ENCODE measurements at places on chromosomes 3 and 15.

GRCh38 chr3:127483902-127484591 is 106.5 kb downstream of the TPRA1 start:
- DNase-seq = no peak

GRCh38 chr15:60605879-60606307 is 127.0 kb upstream of the ICE2 start:
- DNase-seq = no peak

DNA sequence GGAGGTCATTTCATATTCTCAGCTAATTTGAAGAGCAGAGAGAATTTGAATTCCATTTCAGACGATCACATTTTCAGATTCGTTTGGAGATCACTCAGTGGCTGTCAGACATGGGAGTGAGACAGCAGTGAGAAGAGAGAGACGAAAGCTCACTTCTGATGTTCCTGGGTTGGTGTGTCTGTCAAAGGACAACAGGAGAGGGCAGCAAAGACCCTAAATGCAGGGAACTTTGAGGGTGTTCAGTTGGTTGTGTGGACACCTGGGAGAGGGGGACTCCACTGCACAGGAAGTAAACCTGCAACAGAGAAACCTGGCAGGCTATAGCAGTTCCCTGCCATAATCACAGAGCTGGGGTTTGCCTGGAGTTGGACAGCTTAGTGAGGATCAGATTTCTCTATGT is 675.1 kb downstream of the SQOR start:
- DNase-seq = no peak

- no peak for DNase-seq
Observed at GRCh38 chr3:169152319-169152718, 511.2 kb downstream of the MECOM start.

DNA sequence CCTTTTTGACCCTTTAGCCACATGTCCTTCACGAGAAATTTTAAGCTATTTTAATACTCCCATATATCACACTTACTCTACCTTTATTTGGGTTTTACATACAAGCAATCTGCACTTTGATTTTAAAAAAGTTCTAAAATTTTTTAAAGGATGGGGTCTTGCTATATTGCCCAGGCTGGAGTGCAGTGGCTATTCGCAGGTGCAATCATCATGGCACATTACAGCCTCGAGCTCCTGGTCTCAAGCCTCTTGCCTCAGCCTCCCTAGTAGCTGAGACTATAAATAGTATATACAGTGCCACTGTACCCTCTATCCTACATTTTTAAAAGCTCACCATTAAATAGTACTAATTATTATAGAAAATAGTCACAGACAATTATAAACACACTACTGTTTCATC is 29.9 kb downstream of the NIT2 start:
- DNase-seq = no peak

DNA sequence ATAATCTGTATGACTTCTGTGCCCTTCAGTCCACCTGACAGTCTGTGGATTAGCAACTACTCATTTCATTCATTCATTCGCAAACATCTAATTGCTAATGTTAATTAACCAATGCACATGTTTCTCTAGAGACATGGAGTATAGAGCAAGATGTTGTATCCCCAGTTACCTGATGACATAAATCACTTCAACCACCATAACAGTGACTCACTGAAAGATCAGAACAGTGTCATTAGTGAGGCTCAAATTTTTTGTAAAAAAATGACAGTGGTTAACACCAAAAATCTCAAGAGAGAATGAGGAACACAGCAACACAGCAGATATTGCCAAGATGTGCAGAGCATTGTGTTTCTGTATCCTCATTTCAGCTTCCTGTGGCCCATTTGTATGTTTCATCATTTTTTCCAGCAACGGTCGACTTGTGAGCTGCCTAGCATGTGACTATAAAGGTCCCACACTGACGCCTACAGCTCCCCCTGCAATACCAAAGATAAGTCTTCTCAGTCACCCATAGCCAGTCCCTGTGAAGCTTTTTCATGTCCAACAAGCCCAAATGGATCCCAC is 3.7 kb upstream of the PLD1 start:
- DNase-seq = no peak

DNA sequence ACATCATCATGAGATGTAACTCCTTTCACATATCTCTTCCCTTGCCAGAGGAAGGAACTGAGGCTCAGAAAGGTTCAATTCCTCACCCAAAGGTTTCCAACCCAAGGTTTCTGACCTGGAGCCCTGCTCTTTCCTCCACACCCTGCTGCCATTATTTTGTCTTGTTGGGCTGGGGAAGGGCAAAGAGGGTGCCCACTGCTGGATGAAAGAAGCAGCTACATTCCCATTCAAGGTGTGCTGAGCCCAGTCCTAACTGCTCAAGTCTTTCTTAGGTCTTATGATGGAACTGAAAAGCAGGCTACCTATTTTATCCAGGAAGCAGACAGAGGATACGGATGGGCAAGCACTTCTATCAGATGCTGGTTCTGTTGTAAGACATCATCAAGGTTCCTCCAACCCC is 258.0 kb upstream of the CTDSPL start:
- DNase-seq = no peak

DNA sequence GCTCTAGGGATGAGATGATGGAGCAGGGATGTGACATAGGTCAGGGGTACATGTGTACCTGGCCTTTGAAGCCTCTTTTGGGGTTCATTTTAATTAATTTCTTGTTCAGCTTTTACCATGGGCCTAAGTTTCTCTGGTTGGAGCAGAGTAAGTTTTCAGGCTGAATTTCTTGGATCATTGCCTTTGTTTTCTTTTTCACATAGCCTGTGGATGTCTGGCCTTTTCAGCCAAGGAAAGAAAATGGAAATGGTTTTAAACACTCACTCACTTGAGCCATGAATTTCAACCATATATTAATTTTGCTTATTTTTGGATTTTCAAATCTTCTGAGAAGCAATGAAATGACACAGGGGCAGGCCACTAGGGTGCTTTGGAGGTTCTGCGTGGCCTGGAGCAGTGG is 30.2 kb downstream of the CACNA1D start:
- no peak for DNase-seq

DNA sequence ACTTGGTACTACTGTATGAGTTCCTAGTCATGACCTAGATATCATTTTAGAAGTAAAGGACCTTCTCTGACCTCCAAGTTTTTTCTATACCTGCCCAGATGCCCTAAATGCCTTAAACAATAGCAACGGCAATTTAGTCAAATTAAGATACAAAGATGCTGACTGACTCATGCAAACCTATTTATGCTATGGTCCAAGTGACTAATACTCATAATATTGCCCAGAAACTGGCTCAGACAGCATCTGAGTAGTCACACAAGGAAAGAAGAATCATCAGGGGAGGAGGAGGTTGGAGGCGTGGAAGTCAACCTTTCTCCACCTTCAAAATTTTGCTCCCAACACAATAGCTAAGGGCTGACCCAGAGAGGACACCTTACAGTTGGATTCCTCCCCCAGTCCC is 6.8 kb downstream of the FYCO1 start:
- no peak for DNase-seq

DNA sequence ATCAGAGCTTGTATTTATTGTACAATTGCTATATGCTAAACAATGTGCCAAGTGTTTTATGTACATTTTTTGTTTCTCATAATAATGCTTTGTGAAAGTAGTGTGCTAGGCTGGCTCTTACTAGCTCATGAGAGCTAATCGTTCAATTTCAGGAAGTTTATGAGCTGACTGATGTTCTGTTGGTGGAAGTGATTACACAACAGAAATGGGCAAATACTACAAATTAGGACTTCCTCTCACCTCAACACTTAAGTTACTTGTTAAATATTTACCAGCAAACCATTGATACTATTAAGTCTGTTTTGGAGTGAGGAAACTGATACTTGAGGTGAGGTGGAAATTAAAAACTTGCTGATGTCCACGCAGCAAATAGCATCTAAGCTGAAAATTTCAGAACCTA is 32.3 kb downstream of the SLC9C1 start:
- DNase-seq = no peak

- no peak for DNase-seq
Observed at GRCh38 chr3:9420850-9421549, 23.6 kb downstream of the SETD5 start.

- DNase-seq = no peak
Observed at GRCh38 chr3:50592568-50592967, 19.0 kb downstream of the CISH start.

Measured in germinal center (tissue), 1 donor.